ENCODE measurements at places on chromosomes 11 and 22. TPM values are rescaled to one million over a fixed set of nuclear protein-coding genes. Genes with fewer than 3 reads are reported as not detected.

GRCh38 chr22:39453765-39454378, 2.9 kb upstream of the MGAT3 start:
- no peak for DNase-seq

DNA sequence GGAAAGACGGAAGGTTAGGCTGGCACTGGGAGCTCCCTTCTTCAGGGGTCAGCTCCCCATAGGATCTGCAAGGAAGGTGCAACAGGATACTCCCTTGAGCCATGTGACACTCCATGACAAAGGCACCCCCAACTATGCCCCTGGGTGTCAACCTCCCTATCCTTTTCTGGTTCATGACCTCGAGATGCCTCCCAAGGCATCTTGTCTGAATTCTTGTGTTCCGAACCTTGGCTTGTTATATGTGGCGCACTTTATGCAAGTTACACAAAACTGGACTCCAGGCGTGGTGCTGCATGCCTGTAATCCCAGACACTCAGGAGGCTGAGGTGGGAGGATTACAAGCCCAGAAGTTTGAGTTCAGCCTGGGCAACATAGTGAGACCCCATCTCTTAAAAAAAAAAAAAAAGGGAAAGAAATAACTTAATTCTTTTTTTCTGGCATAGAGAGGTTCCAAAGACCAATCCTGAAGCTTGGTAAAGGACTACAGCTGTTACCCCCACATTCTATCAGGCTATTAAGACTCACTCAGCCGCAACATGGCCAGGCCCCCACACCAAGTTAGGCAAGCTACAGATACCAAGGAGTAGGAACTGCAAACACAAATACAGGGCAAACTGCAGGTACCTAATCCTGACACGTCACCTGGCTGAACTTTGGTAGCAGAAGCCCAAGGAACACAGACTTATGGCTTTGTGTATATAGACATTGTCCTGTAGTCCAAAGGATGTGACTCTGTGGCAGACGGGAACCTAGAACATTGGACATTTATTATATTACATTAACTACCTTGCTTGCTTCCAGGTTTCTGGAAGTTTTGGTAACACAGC, 1.4 kb downstream of the C11orf24 start:
- DNase-seq, result no peak

The PLA2G3 gene
- not detected for polyA plus RNA-seq

GRCh38 chr11:75714211-75714610, 3.4 kb upstream of the MOGAT2 start:
- peak; percentile 6 for DNase-seq

GRCh38 chr11:116043857-116044256, 539.6 kb upstream of the CADM1 start:
- no peak for DNase-seq

DNA sequence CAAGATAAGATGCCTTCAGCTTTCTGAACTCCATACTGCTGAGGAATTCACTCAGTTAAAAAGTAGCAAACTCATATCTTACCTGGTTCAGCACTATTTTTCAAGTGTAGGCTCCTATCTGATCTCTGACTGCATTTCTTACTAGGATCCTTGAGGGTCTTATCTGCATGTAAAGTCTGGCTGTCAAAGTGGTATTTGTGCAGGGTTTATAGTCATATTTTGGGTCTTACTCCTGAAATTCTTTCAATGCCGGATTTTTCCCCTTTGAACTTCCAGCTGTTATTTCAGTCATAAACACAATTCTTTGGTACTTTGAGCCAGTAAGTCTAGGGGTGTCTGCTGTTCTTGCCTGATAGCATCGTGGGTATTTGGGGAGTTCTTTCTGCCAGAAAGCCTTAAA, 25.3 kb upstream of the NOX4 start:
- DNase-seq, result no peak

- DNase-seq, result no peak
Measured at GRCh38 chr11:63543711-63544110, 7.1 kb downstream of the PLAAT4 start.

DNA sequence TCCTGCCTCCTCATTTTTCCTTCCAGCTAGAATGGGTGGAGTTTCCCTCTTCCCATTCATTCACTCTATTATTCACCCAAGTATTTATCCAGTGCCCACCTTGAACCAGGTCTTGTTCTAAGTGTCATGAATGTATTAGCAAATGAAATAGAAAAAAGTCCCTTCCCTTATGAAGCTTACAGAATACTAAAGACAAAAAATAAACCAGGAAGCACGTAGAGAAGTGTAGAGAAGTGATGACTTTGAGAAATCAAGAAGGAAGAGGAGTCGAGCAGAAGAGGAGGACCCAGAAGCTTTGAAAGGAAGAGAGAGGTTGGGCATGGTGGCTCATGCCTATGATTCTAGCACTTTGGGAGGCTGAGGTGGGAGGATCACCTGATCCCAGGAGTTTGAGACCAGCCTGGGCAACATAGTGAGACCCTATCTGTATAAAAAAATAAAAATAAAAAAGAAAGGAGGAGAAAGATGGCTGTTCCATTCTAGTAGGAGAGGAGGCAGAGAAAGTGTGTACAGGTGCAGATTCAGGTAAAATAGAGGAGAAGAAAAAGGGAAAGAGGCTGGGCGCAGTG, 17.1 kb upstream of the SYVN1 start:
- DNase-seq, result no peak

The RASL10A gene
- polyA plus RNA-seq, result 1.8 TPM

DNA sequence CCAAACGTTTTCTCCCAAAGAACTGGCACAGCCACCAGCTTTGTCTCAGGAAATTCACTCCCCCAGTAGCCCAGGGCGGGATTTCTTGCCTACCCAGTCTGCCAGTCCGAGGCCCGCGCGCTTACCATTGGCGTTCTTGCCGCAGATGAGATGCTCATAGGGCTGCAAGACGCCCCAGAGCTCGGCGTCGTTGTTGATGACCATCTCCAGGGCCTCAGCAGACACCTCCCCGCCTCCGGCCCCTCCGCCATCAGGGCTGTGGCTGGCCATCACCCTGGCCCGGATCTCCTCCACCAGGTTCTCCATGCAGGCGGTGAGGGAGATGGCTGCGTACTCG, 1.3 kb downstream of the ABTB2 start:
- DNase-seq, result no peak

- no peak for DNase-seq
Measured at GRCh38 chr11:76194872-76195668, 11.2 kb downstream of the WNT11 start.

- DNase-seq, result no peak
Measured at GRCh38 chr11:121298774-121299173, 6.2 kb downstream of the SC5D start.

- no peak for DNase-seq
Measured at GRCh38 chr11:35239471-35240075, 100.6 kb downstream of the CD44 start.

The RAD9A gene
- 37.1 TPM for polyA plus RNA-seq

GRCh38 chr11:22666688-22667439, 453 bp downstream of the GAS2 start:
- DNase-seq, result peak; percentile 75

DNA sequence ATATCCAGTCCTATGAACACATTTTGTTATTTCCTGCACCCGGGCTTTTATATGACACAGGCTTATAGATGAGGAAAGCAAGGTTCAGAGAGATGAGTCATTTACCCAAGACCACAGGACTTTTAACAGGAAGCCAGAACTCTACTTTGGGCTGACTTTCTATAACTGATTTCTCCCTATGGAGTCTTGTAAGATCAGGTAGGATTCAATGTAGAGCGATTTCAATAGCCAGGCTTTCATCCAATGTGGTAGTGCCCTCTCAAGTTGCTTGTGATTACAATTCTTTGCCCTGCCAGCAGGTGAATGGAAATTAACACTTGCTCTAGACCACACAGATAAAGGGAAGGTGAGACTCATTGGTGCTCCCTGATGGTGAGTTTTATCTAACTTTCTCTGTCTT, 378.3 kb downstream of the INSC start:
- DNase-seq, result no peak

The BSX gene
- polyA plus RNA-seq, result not detected

DNA sequence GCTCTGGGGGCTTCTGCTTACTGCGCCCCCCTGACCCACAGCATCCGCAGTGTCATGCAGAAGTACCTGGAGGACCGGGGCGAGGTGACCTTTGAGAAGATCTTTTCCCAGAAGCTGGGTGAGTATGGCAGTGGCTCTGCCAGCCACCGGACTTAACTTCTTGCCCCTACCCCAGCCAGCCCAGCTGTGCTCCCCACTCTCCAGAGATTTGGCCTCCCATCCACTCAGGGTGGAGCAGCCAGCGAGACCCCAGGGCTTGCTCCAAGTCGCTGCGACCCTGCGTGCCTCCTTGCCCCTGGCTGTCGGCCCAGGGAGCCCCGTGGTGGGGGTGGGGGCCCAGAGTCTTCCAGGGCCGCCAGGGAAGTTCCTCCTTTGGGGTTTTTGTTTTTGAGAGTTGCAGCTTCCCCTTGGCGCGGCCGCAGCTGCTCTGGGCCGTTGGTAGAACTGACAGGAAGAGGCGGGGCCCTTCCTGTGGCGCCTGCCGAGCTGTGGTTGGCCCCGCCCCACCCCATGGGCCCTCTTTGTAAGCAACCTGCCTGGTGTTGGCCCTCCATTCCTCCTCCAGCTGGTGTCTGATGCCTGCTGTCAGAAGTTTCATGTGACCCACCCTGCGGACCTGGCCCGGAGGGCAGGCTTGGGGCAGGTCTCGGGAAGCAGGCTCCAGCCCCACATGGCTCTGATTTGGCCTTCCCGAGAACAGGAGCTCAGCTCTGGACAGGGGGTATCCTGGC, 11.1 kb downstream of the GRK2 start:
- DNase-seq, result peak; percentile 99

- no peak for DNase-seq
Measured at GRCh38 chr22:26534874-26535602, 22.8 kb upstream of the TFIP11 start.

- DNase-seq, result no peak
Measured at GRCh38 chr11:83574519-83574918, 288.4 kb upstream of the CCDC90B start.

The SPTBN2 gene
- polyA plus RNA-seq, result 1.5 TPM

DNA sequence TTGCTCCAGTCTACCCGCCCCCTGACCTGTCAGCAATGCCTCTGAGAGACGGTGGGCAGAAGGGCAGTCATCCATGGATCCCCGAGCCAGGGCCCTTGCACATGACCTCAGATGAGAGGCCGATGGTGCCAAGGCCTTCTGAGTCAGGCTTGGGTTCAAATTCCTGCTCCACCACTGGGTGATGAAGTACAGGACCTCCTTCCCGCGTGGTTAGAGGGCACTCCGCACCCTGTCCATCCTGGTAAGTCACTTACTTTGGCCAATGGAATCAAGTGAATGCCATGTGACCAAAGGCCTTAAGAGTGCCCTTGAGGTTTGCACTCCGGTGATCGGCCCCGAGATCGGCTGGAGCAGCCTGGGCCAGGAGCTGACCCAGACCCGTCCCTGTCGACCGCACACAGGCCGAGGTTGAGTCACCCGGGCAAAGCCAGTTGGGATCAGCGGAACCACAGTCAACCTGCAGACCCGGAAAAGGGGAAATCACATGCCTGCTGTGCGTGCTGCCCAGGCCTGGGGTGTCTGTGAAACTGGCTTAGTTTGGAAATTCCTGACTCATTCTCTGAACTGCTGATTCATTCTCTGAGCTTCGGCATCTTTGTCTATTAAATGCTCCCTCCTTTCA, 48.9 kb downstream of the RTL6 start:
- DNase-seq, result peak; percentile 34

The SLC35E4 gene
- polyA plus RNA-seq, result 0.37 TPM

DNA sequence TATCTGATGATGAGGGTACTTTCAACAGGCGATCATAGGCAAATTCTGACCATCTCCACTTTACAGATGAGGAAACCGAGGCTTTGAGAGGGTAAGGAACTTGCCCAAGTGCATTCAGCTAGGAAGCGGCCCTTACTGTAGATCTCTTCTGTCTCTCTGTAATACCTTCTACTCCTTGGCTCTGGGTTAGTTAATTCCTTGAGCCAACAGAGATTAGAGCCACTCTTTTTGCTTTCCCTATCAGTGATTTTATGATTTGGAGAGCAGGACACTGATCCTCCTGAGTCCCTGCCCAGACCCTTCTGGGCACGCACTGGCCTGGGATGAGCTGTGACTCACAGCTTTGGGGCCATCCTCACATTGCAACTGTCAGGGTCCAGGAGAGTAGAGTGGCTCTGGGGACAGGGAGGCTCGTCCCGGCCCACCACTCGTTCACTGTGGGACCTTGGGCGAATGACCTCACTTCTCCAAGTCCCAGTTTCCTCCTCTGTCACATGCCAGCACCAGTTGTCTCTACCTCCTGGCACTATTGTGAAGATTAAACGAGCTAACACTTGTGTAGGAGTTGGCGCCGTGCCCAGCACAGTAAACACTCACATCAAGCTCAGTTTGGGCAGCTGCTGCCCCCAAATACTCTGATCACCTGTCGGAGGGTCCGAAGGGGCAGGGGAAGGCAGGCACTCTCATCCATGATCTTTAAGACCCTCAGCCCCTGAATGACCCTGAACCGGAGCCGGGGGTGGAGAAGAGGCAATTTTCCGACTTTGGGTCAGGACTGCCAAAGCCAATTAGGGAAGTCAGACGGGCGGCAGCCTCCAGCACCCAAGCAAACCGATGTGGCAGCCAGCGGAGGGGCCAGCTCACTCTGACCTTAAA, 235.0 kb downstream of the MIAT start:
- DNase-seq, result no peak

The VPREB1 gene
- 0.30 TPM for polyA plus RNA-seq

The DNAJB13 gene
- 0.06 TPM for polyA plus RNA-seq

The PGM2L1 gene
- polyA plus RNA-seq, result 0.76 TPM

DNA sequence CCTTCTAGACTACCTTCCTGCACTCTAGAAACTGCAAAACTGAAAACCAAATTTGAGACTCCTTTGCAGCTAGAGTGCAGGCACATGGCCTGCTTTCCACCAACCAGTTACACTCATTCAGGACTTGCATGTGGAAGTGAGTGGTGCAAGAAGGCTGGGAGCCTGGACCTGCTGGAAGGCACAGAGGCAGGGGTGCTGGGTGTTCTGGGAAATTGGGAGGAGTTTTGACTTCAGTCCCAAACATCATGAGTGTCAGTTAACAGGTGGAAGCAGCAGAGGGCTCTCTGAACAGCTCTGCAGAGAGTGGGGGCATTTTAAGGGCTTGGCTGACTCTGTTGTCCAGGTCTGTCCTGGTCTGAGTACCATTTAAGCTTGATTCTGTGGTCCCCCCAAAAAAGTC, 49.3 kb upstream of the SYT13 start:
- DNase-seq, result no peak

The CASTOR1 gene
- 5.6 TPM for polyA plus RNA-seq

Measured in spleen (tissue), 13 donors.